ENCODE measurements at places on chromosomes 4 and X.

DNA sequence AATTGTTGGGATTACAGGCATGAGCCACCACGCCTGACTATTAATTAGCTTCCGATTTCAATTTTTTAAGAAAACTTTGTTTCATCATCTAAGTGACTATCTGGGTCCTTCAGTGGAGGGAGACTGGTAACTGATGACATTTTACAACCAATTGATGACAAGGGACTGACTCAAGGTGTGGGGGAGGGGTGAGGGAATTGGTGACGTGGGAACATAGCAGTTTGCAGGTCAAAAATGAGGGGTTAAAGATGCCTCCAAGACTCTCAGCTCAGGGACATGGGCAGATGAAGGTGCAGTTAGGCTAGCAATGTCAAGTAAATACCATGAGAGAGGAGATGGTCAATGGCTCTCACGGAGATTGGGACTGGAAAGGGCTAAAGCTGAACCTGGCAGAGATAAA lies 5.7 kb upstream of the FAM9C start:
- DNase-seq = no peak

DNA sequence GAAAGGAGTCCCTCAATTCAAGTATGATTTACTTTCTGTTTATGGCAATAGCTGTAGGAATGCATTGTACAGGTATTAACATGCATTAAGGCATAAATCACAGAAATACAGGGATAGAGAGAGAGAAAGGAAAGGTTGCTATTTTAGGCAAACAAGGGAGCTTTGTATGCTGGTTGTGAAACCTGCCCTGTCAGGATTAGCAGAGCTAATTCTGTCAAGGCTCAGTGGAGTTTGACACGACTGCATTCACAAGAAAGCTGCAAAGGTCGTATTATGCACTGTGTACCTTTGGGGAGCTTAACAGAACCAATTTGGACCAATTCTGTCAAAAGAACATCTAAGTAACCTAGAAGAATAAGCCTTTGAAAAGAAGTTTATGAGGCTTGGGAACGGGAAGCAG lies 239.3 kb downstream of the GRIA2 start:
- no peak for DNase-seq

DNA sequence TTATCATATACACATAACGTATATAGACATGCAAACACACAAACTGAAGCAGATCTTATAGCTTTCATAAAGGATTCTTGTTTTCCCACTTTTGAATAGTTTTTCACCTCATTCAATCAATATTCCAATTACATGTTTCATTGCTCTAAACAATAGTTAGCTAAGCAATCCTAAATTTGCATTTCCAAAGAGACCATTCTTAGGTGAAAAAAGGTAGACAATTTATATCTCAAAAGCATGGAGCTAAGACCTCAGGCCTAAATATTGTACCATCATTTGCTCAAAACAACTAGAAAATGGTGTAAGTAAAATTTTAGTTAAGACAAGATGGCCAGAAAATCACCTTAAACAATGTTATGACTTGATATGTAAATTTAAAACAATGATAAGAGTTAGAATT lies 1148.5 kb upstream of the DIAPH2 start:
- no peak for DNase-seq

- no peak for DNase-seq
Measured at GRCh38 chrX:131330735-131331134, 41.6 kb upstream of the IGSF1 start.

- DNase-seq = no peak
Measured at GRCh38 chr4:180197471-180197870, 2045.7 kb upstream of the TENM3 start.

DNA sequence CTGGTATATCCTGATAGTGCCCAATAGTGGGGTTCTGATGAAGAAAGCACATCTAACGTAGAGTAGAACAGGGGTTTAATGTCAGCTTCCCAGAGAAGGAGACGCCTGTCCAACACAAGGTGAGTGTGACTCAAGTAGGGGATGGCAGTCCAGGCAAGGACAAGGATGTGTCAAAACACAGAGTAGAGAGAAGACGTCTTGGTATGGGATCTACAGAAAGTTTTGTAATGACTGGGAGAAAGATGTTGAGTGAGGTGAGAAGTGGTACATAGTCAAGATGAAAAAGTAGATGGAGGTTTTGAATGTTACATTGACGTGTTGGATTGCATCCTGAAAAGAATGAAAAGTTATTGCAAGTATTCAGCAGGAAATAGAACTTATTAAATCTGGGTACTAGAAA lies 124.4 kb downstream of the TMA16 start:
- no peak for DNase-seq

- DNase-seq = no peak
Measured at GRCh38 chr4:129110931-129111330, 15.0 kb downstream of the C4orf33 start.

DNA sequence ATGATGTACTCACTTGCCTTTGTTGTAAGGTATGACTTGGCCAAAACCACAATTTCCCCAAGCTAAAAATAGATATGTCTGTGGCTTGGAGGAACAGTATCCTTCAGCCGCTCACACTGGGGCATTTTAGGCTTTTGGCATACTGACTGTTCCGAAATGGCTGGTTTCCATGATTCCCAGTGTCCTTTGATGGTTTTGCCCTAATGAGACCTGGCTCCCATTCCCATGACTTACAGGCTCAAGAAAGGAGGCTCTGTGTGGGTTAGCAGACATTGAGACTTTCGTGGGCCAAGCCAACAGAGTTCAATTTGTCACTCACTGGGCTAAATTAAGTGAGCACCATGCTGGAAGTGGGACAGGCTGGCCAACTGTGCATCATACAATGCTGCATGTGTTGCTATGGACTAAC lies 150.6 kb downstream of the CEP135 start:
- DNase-seq = no peak

DNA sequence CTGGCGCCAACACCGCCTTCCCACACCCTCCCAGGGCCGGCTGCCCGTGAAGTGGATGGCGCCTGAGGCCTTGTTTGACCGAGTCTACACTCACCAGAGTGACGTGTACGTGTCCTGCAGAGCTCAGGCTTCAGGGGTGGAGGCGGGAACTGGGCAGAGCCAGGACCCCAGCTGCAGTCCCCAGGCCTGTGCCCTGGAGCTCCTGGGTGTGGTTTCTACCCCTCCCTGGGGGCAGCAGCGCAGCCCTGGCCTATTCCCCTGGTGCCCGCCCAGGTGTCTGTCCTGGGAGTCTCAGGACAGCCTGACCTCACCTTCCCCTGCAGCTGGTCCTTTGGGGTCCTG lies 13.1 kb downstream of the FGFR3 start:
- DNase-seq = no peak

DNA sequence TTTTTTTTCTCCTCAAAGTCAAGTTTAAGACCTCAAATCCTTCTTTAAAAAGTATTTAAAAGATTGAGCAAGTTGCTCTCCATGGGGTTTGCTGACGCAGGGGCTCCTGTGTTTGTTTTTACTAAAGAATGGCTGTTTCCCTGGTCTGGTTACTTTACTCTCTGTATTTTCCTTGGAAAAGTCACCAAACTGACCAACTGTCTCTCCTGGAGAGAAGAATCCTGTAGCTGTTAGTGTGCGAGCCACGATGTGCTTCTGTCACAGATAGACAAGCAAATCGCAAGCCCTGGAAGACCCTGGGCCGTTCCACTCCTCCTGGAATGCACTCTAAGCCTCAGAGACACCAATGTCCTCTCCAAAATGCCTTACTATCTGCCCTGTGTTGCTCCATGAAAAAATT lies 212.1 kb downstream of the CHIC2 start:
- peak; percentile 55 for DNase-seq

- no peak for DNase-seq
Measured at GRCh38 chr4:121072224-121073003, at the start of gene NDNF. TSS of gene NDNF (minus strand) at chr4:121072535. CDS start at chr4:121045837, 26,698 bp downstream.

GRCh38 chr4:147056940-147057610 lies 111.4 kb upstream of the TTC29 start:
- DNase-seq = no peak

- no peak for DNase-seq
Measured at GRCh38 chr4:14559646-14560045, 442.6 kb upstream of the CPEB2 start.

DNA sequence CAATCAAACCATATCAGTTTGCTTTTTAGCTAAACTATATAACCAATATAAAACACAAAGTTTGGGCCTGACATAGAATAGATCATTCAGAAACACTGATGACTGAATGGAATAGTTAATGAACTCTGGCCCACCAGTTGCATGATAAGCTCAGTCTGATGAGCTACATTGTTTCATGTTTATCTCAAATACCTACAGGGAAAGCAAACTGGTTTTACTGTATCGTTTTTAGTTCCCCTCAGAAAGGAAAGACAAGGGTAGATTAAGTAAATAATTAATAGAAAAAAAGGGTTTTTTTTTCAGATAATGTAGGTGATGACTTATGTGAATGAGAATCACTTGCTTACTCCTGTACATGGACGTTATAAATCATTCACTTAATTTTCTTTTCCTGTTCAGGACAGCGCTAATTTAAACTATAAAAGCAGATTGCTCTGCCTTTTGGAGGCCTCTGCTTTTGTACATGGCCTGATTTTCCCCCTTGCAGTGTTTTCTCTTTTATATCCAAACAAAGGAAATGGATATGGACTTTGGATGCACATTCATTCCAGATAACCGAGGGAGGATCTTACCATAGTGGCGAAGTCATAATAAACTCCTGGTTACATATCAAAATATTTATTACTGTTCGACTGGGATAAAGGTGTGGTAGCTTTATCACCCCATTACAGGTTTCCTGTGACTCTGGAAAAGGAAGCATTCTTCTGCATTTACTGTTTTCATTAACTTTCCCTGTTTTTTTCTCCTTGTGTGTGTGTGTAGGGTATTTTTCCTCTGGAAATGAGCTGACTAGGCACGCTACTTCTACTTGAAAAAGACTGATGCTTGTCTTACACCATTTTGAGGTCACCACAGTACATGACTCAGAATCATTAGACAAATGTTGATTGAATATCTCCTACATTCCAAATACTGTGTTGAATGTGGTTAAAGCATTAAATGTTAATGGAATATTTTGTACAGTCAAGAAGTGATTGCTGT lies 373.1 kb upstream of the HS3ST1 start:
- DNase-seq = no peak

GRCh38 chr4:38907696-38908270 lies 40.2 kb downstream of the FAM114A1 start:
- no peak for DNase-seq

- no peak for DNase-seq
Measured at GRCh38 chr4:73864365-73864764, 4.8 kb upstream of the CXCL1 start.

GRCh38 chrX:77935886-77936285 lies 25.4 kb downstream of the ATP7A start:
- DNase-seq = no peak

- DNase-seq = no peak
Measured at GRCh38 chr4:87937523-87937922, 38.0 kb upstream of the SPP1 start.

GRCh38 chr4:20532116-20532790 lies 168.0 kb upstream of the PACRGL start:
- no peak for DNase-seq

- peak; percentile 13 for DNase-seq
Measured at GRCh38 chr4:142778430-142778829, 67.7 kb downstream of the INPP4B start.
